Esophagus squamous epithelium (tissue), 5 donors: ENCODE measurements at places on chromosomes 1 and 21. TPM values are rescaled to one million over a fixed set of nuclear protein-coding genes. Genes with fewer than 3 reads are reported as not detected.

GRCh38 chr1:234969581-234970400 lies 158.8 kb downstream of the TOMM20 start:
- DNase-seq: no peak

DNA sequence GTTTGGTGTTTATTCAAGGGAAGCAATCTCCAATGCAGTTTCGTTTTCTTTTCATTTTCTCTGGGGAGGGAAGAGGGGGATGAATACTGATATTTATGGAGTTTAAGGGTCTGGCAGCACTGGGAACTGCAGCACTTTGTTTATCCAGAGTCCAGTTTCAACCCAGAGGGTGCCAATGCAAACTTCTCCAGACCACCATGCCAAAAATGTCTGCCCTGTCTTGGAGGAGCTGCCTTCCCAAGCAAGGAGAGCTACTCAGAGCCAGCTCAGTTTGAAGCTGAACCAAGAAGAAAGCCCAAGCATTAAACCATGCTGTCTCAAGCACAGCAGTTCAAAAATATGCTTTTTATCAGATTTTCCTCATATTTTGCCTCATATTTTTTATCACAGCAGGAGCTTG lies 589.7 kb downstream of the LMO4 start:
- DNase-seq: no peak

- DNase-seq: no peak
These were observed 66.1 kb downstream of the CYYR1 start for GRCh38 chr21:26506956-26507355.

- no peak for DNase-seq
These were observed 32.0 kb downstream of the DNAJC6 start for GRCh38 chr1:65341381-65341780.

DNA sequence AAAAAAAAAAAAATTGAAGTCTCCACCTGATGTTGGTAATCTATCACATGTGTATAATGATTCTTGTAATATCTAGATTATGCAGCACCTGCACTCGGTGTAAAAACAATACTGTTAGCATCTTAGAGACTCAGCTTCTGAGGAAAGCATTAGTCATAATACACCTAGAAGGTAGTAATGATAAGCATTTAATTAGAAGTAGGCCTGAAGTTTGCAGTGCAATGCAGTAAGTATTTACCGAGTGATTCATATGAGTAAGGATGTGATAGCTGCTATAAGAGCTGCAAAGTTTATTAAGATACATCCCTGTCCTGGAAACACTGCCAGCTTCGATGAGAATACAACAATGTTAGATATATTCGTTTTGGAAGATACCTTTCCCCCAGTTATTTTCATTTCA lies 196.4 kb downstream of the GREM2 start:
- DNase-seq: no peak

Gene LRRC38
- total RNA-seq: 0.19 TPM

Gene GSTM4
- total RNA-seq: 25.4 TPM

DNA sequence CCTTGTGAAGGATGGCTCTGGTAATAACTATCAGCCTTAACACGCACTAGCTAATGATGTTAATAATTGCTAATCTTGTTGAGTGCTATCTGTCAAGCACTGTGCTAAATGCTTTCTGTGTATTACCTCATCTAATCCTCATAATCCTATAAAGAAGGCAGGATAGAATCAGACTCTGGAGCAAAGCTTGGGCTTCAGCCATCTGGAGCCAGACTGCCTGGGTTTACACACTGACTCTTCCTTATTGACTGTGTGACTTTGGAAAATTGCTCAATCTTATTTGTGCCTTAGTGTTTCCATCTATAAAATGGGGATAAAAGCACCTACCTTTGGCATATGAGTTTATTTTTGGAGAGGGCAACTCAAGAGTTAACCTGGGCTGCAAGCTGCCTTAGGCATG lies 216.1 kb downstream of the NUF2 start:
- DNase-seq: no peak

- DNase-seq: no peak
These were observed 2.1 kb downstream of the CDK18 start for GRCh38 chr1:205506409-205507200.

- DNase-seq: no peak
These were observed 116.8 kb downstream of the CASZ1 start for GRCh38 chr1:10679496-10680220.

DNA sequence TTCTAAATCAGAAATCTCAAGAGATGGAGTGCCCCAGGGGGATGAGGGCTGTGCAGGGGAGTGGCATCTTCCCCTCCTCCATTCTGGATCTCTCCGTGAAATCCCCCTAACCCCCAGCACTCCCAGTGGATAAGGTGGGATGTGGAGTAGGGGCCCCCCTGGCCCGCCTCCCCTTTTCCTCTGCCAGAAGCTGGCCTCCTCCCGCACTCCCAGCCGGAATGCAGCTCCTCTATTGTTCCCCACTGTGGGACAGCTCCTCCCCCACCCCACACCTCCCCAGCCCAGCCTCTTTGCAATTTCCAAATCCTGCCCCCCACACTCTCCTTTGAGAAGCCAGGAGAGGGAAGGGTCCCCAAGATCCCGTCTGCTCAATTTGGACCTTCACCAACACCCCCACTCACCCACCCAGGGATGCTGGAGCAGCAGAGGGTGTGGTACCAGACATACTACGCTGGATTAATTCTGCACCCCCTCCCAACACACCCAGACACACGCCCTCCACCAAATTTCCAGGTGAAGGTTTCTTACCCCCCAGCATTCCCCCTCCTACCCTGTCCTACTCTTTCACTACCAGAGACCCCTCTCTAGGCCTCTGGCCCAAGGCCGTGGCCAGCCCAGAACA lies 1.9 kb downstream of the MEX3A start:
- no peak for DNase-seq

GRCh38 chr1:22239378-22239777 lies 96.5 kb upstream of the WNT4 start:
- DNase-seq: no peak

DNA sequence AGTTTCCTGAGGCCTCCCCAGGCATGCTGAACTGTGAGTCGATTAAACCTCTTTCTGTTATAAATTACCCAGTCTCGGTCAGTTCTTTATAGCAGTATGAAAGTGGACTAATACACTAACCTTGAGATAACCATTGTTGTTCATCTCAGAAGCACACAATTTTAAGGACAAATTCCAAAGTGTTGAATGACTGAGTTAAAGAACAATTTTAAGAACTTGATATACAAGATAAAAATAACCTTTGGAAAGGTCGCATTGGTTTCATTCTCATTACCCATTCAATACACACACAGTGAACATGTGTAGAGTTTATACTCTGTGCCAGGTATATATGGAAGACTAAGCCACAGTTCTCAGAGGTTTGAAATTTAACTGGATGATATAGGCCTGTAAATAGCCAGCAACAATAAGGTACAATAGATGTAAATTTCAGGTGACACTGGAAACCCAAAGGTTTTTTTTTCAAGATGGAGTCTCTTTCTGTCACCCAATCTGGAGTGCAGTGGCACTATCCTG lies 19.1 kb upstream of the SRSF10 start:
- no peak for DNase-seq

DNA sequence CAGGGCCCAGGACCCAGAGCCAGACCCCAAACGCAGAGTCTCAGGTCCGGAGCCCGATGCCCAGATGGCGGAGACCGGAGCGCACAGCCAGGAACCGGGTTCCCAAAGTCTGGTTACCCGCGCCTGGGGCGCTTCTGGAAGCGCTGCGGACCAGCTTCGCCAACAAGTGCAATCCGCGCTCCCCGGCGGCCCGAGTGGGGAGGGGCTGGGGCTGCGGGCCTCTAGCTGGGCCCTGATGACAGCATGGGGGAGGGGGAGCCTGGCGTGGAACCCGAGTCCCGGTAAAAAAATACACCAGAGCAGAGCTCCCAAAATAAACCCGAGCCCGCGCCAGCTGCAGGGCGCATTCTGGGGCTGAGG lies 494 bp downstream of the NT5C1A start:
- DNase-seq: no peak

Gene INSRR
- total RNA-seq: not detected

Gene LRP8
- total RNA-seq: 21.0 TPM

DNA sequence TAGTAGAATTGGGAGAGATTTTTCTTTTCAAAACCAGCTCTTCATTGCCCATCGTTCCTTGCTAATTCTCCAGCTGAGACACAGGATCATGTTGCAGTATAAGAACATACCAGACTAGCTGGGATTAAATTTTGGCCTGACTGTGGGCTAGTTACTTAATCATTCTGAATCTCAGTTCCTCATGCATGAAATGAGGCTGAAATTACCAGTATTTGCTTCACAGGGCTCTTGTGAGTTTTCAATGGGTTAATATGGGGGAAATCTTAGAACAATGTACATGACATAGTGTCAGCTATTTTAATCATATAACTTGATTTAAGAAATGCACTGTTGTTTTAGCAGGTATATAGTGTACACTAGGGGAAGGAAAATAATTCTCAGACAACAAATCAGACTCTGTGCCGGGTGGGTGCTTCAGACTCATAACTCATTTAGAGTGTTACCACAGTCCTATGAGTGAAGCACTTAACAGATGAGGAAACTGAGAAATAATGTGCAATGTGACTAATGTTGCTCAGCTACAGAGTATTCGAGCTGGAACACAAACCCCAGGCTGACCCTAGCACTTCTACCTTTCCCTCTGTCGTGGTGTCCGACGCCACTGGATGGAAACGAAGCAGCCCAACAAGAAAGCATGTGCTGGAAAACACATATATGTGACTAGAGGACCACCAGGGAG lies 137.6 kb upstream of the SGIP1 start:
- no peak for DNase-seq

GRCh38 chr1:33541966-33542365 lies 69.5 kb downstream of the ZSCAN20 start:
- DNase-seq: no peak

Gene KRTAP19-3
- not detected for total RNA-seq

DNA sequence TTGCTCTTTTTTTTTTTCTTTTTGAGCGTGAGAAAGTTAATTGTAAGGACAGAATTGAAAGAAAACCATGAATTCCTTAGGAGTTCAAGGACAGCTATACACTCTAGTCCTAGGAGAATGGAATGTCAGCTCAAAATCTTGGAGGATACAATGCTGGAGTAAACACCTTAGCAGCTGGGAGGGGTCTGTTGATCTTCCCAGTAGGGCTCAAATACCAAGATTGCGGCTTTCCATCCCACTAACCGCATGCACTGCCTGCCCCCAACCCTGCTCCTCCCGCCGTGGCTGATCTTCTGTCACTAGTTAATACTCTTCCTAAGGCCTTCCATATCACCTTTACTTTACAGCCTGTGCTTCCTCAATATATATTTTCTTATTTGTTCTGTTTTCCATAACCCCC lies 2.6 kb upstream of the PDC start:
- DNase-seq: no peak

DNA sequence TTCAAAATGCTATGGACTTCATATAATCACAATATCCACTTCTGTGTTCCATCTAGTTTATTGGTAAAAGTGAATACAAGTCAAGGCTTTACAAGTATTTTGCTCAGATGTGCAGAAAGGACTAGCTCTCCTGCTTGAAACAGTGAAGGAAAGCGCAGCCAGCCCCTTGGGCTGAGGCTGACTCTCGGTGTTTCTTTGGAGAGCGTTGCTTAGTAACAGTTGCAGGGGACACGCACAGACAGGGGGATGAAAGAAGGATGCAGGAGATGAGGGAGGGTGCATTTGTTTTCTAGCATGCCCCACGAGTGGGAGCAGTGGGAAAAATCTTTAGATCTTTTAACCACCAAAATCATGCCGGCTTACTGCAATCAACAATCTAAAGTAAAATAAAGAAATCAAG lies 9.1 kb downstream of the PYCR2 start:
- DNase-seq: no peak

DNA sequence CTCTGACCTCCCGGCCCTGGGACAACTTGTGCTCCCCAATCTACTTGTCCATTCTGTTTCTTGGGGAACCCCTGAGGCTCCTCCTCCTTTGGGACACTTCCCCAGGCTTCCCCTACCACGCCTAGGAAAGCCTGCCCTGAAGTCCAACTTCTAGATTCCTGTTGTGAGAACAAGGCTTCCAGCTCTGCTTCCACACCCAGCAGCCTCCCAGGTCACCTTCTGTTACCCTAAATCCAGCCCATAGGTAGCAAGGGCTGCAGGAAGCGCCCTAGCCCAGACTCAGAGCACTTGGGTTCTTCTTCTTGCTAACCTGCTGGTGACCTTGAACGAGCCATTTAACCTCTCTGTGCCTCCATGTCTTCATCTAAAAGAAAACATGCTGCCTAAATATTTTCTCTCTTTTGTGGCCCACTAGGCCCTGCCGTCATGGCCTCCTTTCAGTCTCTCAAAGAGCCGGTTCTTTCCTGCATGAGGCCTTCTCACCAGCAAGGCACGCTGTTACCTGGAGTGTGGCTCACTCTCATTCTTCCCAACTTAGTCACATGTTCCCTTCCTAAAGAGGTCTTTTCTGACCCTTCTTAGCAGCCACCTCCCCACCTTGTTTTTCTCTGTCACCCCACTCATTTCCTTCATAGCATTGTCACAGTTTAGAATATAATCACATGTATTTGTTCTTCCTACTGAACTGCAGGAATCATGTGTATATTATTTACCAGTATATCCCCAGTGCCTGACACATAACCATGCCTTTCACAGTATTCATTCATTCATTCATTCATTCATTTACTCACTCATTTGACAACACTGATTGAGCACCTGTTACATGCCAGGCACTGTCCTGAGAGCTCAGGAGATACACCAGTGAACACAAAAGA lies 1.4 kb downstream of the CAPN2 start:
- DNase-seq: no peak

DNA sequence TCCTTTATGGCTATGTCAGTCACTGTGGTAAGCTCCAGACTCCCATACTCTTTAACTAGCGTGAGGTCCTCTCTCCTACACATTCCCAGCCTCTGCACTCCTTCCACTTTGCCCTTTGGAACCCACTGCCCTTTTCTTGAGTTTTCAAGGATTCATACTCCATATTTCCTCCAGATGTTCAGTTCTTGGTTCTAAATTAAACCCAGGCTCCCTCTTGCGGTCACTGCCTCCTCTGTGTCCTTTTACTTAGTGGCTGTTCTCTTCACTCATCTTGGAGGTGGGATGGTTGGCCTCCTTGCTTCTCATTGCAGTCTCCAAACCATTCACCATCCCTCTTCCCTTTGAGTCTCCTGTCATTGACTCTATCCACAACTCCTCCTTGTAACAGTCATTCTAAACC lies 208.1 kb downstream of the TGFB2 start:
- DNase-seq: no peak

DNA sequence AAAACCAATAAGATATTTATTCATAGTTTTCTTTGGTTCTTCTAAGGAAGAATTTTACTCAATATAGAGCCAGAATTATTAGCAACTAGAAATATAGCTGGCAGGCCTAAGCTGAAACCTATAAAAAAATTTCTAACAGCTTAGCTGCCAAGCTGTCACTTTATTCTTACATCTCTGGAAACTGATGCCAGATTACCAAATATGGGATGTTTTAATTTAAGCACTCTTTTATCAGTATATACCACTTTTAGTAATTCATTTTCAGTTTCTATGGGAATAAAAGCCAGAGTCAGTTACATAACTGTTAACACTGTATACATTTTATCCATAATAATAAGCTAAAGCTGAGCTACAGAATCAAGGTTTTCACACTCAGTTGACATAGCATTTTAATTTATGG lies 68.7 kb upstream of the MPC2 start:
- no peak for DNase-seq

Gene CATSPERE
- total RNA-seq: 0.57 TPM
